A549 treated with Hydrocortisone at 1 μM for 4 hours (cell line): ENCODE measurements at places on chromosomes 4 and X. TPM values are rescaled to one million over a fixed set of nuclear protein-coding genes. Genes with fewer than 3 reads are reported as not detected.

REELD1 gene
- total RNA-seq: 0.05 TPM in 1 of 5 replicates, not detected in the others

SOX3 gene
- total RNA-seq: not detected in 5 replicates

NUP62CL gene
- 13.4 to 17.9 TPM (median 13.9 TPM) in 5 replicates for total RNA-seq

NXF2 gene
- not detected in 5 replicates for total RNA-seq

ZCCHC18 gene
- total RNA-seq: 0.12 to 0.16 TPM (median 0.13 TPM) in 3 of 5 replicates, not detected in the others

KLHL4 gene
- 5.5 to 6.7 TPM (median 6.1 TPM) in 5 replicates for total RNA-seq

MTNR1A gene
- 0.33 to 0.60 TPM (median 0.43 TPM) in 5 replicates for total RNA-seq

DHX15 gene
- 92.2 to 119 TPM (median 98.4 TPM) in 5 replicates for total RNA-seq

SLC4A4 gene
- total RNA-seq: 1.0 to 1.9 TPM (median 1.3 TPM) in 5 replicates

MXRA5 gene
- not detected in 5 replicates for total RNA-seq

MSX1 gene
- 5.3 to 8.9 TPM (median 8.6 TPM) in 5 replicates for total RNA-seq

SCRG1 gene
- total RNA-seq: not detected in 5 replicates

ADAM29 gene
- total RNA-seq: not detected in 5 replicates

BST1 gene
- 15.5 to 17.8 TPM (median 16.3 TPM) in 5 replicates for total RNA-seq

GAGE12F gene
- total RNA-seq: not detected in 5 replicates

KCTD8 gene
- total RNA-seq: not detected in 5 replicates

RHOH gene
- total RNA-seq: 0.09 to 0.32 TPM (median 0.21 TPM) in 5 replicates

MAGEB4 gene
- not detected in 5 replicates for total RNA-seq

SFRP2 gene
- 0.05 TPM in 1 of 5 replicates, not detected in the others for total RNA-seq

PABPC1L2B gene
- total RNA-seq: not detected in 5 replicates

NR0B1 gene
- 16.5 to 33.7 TPM (median 21.7 TPM) in 5 replicates for total RNA-seq

HELT gene
- not detected in 5 replicates for total RNA-seq

ZRSR2 gene
- 9.4 to 11.4 TPM (median 10.1 TPM) in 5 replicates for total RNA-seq

CENPVL1 gene
- total RNA-seq: not detected in 5 replicates

KLF8 gene
- total RNA-seq: 0.02 to 0.06 TPM (median 0.03 TPM) in 4 of 5 replicates, not detected in the other

MEPE gene
- total RNA-seq: not detected in 5 replicates

ARX gene
- 0.38 to 0.72 TPM (median 0.62 TPM) in 5 replicates for total RNA-seq

ITIH6 gene
- total RNA-seq: not detected in 5 replicates

ODAM gene
- not detected in 5 replicates for total RNA-seq

HSFX3 gene
- total RNA-seq: not detected in 5 replicates

EGF gene
- total RNA-seq: 0.23 to 0.59 TPM (median 0.35 TPM) in 5 replicates

RAB41 gene
- total RNA-seq: not detected in 5 replicates

NRK gene
- not detected in 5 replicates for total RNA-seq

GPM6B gene
- 0.07 to 0.20 TPM (median 0.14 TPM) in 5 replicates for total RNA-seq

STK32B gene
- 14.8 to 18.1 TPM (median 15.5 TPM) in 5 replicates for total RNA-seq

WAS gene
- 0.20 to 0.61 TPM (median 0.28 TPM) in 5 replicates for total RNA-seq

SATL1 gene
- not detected in 5 replicates for total RNA-seq

PAK3 gene
- 0.08 TPM in 2 of 5 replicates, not detected in the others for total RNA-seq

TEX11 gene
- not detected in 5 replicates for total RNA-seq

MAGEA1 gene
- 0.05 to 0.09 TPM (median 0.06 TPM) in 4 of 5 replicates, not detected in the other for total RNA-seq

HCCS gene
- total RNA-seq: 52.7 to 59.3 TPM (median 56.7 TPM) in 5 replicates
